ENCODE measurements at places on chromosomes 11 and 22.

DNA sequence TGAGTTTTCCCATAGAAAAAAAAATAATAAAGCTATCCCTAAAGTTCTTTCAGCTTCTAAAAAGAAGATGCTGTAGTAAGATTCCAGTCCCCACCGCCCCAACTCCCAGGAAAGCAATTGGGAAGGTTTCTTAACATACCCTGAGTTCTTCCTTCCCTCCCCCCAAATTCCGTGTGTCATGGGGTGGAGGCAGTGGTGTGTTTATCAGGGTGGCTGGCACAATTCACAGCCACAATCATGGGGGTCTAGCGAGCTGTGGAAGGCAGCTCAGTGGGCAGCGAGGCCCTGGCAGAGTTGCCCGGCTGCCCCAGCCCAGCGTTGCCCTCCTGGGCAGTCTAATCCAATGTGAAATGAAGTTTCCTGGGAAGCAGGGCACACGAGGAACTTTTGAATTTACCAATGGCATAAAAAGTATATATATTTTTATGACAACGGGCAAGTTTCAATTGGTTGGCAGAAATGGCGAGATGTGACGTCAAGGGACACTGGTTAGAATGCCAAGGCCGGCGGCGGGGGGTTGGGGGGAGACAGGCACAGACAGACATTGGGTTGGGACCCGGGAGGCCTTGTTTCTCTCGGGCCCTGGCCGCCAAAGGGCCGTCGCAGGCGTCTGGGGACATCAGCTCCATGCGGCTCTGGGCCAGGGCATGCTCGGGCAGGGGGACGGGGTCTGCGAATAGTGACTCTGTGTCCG lies 80.7 kb upstream of the PPARA start:
- DNase-seq = peak; percentile 95

- no peak for DNase-seq
These were observed 15.4 kb upstream of the IFITM3 start for GRCh38 chr11:335779-336658.

DNA sequence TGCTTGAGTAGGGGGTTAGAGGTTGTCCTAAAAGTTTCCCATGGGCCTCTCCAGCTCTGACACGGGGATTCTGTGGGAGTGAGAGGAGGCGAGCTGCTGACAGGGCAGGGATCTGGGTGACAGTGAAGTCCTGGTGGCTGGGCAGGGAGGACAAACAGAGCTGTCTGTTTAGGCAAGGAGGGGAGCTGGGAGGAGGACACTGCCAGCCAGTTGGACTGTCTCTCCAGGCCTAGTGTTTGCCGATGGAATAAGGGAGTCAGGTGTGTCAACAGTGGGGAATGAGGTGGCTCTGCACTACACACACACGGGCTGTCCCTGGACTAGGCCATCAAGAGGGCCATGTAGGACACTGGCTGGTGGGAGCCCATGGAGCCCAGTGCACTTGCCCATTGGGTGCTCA lies 20.6 kb upstream of the SYT7 start:
- no peak for DNase-seq

GRCh38 chr11:78351979-78352841 lies 65.4 kb downstream of the GAB2 start:
- DNase-seq = no peak

- DNase-seq = no peak
These were observed 1.3 kb downstream of the STARD10 start for GRCh38 chr11:72792437-72793021.

DNA sequence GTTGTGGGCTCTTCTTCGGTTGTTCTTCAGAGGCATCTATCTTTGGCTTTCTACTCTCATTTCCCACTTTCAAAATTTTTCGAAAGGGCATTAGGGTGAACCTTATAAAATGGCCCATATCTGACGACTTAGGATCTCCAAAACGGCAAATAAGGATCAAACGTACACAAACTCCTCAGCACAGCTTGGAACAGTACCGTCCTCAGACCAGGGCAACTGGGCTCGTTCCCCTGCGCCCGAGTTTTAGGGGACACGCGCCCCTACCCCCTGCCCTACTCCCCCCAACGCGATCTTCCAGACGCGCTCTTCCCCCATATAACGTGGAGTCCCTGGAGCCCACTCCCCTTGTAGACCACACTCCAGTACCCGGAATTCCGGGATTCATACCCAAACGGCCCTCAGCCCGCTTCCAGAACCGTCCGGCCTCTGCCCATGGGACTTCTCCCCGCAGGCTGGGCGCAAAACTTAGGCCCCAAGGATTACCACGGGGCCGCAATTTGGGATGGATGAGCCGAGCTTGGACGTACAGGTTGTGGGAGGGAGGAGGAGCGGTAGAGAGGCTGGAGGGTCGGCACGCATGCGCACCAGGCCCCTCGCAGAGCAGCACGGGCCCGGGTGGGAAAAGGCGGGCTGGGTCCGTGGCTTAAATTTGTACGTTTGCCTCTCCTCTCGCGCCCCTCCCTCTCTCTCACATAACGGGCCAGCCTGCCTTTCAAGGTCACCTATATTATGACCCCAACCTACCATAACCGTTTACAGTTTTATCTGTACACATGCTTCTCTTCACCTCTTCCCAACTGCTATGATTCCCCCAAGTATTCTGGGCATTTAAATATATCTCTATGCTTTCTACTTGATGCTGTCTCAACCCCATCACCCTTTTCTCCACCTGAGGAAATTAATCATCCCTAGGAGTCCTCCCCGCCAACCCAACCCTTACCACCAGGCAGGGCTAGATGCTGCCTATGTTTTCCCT lies 3.4 kb downstream of the CCDC89 start:
- DNase-seq = no peak

- DNase-seq = no peak
These were observed 184.2 kb downstream of the BLID start for GRCh38 chr11:121931748-121932352.

GRCh38 chr11:360326-361280 lies 8.7 kb upstream of the B4GALNT4 start:
- no peak for DNase-seq

DNA sequence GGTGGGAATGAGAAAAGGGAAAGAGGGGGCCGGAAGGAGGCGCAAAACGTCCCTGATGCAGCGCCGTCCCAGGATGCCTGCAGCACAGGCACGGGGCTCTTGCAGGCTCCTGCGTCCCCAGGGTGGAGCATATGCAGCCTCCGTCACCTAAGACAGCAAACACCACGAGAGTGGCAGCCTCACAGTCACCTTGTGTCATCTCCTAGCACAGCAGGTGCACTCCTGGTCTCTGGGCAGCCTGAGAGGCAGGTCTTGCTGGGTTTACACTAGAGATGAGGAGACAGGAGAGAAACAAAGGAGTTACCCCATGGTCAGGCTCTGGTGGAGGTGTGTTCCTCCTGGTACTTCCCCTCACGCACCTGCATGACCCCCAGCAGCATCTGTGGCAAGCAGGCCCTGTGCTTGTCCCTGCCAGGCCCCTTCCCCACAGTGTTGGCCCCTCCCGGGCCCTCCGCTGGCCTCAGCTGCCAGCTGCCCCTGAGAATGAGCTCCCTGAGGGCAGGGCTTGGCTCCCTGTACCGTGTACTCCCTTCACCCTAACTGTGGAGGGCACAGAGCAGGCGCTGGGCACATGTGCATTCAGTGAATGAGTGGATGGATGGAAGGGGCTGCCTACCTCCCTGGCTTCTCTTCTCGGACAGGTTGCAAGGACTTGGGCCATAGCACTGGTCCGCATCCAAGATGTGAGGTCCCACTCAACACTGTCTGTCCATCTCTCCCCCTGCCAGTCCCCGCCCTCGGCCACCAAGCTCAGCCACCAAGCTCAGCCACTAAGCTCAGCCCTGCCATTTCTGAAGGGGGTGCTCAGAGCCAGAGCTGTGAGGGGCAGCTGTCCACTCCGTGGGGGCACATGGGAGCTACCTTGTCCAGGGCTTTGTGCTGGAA lies 988.6 kb downstream of the BRD1 start:
- DNase-seq = no peak

DNA sequence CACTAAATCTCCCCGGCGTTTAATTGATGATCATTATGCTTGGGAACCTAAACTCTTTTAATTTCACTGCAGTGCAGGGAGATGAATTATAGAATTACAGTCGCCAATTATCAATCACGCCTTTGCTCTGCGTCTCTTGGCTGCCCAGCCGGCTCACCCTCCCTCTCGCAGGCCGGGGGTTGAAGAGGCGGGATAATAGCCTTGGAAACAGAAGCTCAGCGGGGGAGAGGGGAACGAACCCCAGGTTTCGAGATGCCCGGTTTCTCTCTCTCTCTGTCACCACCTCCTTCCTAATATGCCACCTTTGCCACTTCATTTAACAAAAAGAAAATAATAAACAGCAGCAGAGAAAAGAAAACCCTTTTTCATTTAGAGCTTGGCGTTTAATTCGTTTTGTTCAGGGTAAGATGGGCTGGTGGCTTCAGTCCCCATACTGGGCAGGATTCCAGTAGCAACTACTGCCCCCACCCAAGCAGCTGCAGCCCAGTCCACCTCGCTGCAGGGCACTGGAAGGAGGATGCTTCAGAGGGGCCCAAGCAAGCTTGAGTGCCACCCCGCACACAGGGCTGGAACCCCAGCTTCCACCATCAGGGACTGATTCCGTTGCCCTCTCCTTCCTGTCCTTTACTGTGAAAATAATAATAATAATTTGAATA lies 271.7 kb downstream of the BUD13 start:
- DNase-seq = no peak

DNA sequence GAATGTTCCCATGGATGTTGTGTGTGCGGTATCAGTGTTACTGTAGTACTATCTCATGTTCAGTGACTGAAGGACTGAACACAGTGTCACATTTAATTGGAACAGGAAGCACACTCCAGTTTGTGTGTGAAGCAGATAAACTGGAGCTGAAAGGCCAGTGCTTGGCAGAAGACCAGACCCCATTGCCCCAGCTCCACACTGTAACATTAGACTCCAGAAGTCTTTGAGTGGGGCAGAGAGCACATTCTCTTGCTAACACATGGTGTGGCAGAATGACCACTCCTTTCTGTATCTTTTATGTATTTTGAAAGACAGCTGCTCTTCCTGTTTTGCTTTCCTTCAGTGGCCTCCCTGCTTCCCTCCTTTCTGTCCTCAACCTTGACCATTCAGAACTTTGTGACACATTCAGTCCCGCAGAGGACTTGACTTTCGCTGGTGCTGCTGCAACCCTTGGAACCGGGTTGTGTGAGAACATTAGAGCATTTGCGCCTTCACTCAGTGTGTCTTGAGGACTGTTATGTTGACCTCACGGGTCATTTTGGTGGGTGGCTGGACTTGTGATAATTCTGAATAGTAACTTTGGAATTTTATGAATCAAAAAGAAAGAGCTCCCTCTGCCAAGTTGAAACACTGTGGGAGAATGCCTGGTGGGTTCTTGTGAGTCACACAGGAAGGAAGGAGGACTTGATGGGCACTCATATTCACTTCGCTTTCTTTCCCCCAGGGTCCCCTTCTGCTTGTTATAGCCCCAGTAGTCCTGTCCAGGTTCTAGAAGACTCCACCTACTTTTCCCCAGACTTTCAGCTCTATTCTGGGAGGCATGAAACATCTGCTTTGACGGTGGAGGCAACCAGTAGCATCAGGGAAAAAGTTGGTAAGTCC lies 26.4 kb downstream of the AMOTL1 start:
- DNase-seq = no peak

GRCh38 chr11:5275369-5276110 lies 5.8 kb upstream of the HBE1 start:
- no peak for DNase-seq

DNA sequence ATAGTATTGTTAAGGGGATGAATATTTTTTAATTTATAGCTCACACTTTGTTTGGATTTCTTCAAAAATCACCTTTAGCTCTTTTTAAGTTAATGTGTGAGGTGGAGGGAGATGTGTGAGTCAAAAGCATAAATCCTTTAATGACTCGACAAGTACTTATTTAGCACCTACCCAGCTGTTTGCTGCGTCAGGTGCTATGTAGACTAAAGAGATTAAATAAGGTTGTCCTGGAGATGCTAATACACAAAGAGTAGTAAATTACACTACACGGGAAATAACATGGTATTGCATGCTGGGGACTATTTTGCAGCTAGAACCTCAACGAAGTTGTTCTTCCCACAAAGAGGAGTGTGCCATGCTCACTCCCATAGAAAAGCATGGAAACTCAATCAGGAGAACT lies 583.3 kb upstream of the TENM4 start:
- DNase-seq = no peak

- no peak for DNase-seq
These were observed 2.2 kb downstream of the TBX1 start for GRCh38 chr22:19762568-19763457.

DNA sequence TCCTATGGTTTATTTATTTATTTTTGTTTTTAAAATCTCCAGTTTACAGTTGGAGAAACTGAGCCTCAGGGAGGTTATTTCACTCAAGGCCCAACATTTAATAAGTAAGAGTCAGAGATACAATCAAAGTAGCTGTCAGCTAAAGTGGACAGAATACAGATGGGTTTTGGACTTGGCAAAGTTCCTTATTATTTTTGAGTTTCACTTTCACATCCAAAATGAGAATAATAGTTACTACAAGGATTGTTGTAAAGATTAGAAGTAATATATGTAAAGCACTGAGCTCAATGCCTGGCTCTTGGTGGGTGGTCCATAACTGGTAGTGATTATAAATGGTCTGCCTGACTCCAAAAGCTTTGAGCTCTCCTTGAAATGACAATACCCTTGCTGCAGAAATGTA lies 87.5 kb upstream of the SESN3 start:
- DNase-seq = no peak

DNA sequence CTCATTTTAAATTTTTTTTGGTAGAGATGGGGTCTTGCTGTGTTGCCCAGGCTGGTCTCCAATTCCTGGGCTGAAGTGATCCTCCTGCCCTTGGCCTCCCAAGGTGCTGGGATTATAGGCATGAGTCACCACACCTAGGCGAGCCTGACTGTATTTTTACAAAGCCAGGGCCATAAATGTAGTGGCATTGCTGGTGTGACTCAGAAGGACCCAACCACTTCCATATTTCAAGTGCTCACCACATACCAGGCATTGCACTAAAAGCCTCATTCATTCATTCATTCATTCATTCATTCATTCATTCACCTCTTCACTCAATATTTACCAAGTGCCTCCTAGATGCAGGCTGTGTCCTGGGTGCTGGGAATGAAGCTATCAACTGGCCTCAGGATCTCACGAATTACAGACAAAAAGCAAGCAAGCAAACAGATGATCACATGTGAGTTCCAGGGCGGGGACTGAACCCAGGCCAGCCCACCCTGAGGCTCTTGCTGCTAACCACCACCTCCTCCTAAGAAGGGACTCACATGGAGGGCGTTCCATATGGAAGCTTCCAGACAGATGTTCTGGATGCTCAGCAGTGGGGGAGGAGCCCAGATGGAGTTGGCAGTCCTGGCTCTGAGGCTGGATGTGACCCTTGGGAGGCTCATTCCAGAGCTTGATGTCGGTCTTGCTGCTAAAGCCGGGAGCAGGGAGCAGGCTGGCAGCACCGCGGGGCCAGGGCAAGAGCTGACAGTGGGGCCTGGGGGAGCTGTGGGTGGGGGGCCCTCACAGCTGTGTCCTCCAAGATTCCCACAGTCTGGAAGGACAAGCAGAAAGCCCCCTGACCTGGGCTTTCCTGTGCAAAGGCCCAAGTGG lies 158.8 kb downstream of the CTTN start:
- no peak for DNase-seq

GRCh38 chr11:131851964-131852755 lies 481.7 kb downstream of the NTM start:
- DNase-seq = no peak

All from SK-N-MC (cell line).